ENCODE measurements at places on chromosomes 11 and 22.
A peak's percentile ranks its signal among the peaks of the same experiment; 100 is the strongest.

- peak; percentile 57 for DNase-seq
Measured at GRCh38 chr22:22195265-22196017, 49.1 kb upstream of the VPREB1 start.

DNA sequence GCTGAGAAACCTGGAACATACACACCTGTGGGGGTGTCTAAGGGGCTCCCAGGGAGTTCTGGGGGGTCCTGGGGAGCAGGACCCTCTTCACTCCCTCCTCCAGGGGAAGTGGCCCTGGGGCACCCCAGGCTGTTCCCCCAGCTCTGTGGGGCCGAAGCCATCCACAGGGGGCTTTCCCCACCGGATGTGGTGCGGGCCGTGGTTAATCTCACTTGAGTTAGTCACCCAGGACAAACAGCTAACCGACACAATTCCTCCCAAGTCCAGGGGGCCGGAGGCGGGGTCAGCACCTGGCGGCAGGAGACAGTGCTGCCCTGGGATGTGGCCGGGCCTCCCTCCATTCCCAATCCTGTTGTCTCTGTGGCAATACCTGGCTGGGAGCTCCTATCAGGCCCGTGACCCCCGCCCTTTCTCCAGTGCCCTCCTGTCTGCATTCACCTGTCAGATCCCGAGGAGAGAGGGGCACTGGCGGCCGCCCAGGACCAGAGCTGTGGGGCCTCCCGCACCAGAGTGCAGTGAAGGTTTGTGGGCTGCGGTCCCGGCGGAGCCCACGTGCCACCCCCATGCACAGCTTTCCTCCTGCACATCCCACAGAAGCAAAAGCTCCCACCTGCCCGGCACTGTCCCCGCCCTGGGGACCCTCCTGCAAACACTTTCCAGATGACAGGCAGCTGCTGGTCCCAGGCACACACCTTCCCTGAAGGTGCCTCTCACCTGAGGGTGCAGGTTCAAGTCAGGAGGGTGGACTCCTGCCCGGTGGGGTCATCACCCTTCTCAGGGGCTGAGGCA, 5.2 kb upstream of the MUC5AC start:
- peak; percentile 31 for DNase-seq

GRCh38 chr11:86863476-86863875, 63.1 kb downstream of the PRSS23 start:
- no peak for DNase-seq

DNA sequence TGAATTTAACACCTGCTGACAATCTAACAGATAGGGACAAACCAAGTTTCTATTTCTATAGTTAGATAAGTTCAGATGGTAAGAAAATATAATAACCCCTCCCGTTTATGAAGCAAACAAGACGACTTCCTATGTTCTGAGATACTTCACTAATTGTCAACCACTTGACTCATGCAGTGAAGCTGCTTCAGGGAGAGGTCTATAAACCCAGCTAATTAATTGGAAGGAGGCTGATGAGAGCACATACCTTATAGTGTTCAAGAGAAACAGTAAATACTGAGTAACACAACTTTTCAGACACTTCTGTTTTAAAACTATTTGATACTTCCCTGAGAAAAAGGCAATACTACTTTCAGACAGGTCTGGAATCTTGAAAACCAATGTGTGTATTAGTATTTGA, 229.4 kb upstream of the UBASH3B start:
- DNase-seq: no peak

DNA sequence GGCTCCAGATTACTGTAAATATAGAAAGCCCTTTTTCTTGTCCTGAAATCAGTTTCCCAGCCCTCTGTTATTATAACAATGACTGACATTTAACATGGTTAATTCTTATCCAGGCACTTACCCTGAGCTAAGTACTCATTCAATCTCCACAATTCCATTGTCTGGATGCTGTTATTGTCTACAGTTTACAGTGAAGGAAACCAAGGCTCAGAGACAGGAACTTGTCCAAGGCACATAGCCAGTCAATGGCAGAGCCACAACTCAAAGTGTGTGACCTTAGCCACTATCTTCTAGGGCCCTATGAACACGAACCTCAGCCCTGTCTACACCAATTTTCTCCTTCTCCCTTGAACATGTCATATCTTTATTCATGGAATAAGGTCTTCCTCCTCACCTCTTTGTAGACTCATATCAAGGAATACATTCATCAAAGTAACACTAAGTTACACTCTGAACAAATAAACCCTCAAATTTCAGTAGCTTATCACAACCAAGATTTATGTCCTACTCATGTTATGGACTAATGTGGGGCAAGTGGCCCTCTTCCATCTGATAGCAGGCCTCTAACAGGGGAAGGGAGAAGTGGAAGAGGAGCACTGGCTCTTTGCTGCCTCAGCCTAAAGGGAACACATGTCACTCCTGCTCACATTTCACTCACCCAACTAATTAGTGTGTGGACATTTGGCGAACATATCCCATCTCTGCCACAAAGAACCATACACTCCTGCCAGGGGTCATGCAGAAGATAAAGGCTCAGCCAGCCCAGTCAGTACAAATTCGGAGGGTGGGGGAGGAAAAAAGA, 39.3 kb upstream of the APLNR start:
- DNase-seq: no peak

- DNase-seq: no peak
Measured at GRCh38 chr22:46287873-46288751, 8.6 kb upstream of the GTSE1 start.

GRCh38 chr11:118180300-118180703, 3.9 kb upstream of the SCN2B start:
- DNase-seq: peak; percentile 11

DNA sequence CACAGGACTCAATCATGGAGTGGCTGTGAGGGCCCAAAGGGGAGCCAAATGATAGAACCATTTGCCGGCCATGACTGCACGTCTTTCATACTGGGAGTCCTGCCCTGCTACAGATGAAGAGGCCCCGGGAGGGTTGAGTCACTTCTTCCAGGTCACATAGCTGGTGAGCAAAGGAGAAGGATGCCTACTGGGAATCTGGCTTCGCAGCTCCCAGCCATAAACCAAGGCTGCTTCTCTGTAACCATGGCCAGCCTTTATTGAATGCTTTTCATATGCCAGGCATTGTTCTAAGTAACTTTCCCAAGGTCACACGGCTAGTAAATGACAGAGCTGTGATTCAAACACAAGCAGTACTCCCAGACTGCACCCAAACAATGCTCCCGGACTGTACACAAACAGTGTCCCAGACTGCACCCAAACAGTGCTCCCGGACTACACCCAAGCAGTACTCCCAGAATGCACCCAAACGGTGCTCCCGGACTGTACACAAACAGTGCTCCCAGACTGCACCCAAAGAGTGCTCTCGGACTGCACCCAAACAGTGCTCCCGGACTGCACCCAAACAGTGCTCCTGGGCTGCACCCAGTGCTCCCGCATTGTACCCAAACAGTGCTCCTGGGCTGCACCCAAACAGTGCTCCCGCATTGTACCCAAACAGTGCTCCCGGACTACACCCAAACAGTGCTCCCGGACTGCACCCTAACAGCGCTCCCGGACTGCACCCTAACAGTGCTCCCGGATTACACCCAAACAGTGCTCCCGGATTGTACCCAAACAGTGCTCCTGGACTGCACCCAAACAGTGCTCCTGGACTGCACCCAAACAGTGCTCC, 89.8 kb downstream of the FBXO7 start:
- DNase-seq: no peak

DNA sequence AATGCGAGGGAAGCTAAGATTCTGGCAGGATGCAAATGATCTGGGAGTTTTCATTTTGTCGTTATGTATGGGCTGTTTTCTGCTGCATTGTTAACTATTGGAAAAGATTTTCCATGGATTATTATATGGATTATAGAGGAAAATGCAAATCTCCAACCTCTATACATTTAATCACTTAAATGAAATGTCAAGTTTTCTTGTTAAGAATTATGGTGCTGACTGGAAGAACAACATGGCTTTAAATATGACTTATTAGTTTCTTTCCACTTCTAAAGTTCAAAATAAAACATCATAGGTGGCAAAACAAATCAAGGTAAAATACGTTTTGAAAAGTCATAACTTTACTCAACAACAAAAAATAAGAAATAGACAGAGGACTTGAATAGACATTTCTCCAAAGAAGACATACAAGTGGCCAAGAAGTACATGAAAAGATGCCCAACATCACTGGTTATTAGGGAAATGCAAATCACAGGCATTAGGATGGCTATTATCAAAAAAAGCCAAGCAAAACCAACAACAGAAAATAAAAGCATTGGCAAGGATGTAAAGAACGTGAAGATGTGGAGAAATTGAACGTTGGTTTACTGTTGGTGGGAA, 56.2 kb upstream of the CLDN5 start:
- DNase-seq: no peak

DNA sequence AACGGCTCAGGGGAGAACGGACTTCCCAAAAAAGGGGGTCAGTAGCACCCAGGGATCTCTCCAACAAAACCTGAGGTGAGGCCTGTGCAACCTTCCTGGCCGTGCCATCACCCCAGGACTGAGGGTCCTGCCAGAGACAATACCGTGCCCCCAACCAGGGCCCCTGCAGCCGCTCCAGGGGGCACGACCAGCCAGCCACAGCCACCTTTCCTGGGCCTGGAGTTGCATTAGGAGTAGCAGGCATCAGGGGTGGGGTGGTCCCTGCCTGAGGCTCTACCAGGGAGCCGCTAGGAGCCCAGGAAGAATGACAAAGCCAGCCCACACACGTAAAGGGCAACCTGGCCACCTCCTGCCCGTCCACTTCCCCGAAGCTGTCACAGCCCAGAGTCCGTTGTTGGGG, 137.8 kb downstream of the BRD1 start:
- DNase-seq: no peak

DNA sequence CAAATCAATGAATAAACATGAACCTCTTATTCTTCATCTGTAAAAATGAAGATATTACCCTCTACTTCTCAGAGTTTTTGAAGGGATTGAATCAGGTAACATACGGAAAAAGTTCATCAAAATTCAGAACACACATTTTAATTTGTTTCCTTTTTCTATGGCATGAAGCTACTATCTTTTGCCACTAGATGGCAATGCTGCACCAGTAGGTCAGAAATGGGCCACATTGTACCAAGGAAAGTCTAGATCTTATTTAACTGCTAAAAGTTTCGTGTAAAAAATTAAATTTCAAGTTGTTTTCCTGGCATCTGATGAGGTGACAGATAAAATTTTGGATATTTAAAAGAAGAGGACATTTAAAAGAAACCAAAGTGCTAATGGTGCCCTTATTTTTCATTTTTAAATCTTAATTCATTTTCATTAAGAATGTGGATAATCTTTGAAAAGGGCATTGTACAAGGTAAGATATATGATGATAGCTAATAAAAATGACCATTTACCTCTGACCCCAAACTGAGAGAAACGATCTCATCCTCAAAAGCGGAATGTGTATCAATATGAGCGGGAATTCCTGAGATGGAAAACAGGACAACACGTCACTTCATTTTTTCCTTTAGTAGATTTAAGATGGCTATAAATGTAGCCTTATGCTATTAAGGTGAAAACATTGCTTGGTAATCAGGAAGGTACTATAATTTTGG, 16.1 kb downstream of the ALKBH8 start:
- peak; percentile 59 for DNase-seq
